ENCODE measurements at places on chromosomes 1 and 21. TPM values are rescaled to one million over a fixed set of nuclear protein-coding genes. Genes with fewer than 3 reads are reported as not detected.

PRDM2 gene
- 118 TPM for total RNA-seq

ERMAP gene
- total RNA-seq = 8.6 TPM

CFHR4 gene
- not detected for total RNA-seq

MAB21L3 gene
- total RNA-seq = not detected

SLC45A3 gene
- total RNA-seq = 0.19 TPM

SPRR1A gene
- total RNA-seq = not detected

DNA sequence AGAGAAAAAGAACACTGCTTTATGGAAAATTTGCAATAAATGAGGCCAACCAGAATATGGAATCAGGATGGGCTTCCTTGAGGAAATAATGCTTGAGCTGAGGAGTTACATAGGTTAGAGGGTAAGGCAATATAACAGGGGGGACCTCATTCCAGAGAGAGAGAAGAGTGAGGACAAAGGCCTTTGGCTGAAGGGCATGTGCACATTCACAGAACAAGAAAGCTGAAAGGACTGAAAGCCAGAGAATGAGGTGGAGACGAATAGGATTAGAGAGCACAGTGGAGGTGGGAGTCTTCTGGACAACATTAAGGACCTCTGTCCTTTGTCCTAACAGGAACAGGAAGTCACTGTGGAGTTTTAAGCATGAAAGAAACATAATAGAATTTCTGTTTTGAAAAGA lies 60.7 kb upstream of the MROH9 start:
- no peak for DNase-seq

DNA sequence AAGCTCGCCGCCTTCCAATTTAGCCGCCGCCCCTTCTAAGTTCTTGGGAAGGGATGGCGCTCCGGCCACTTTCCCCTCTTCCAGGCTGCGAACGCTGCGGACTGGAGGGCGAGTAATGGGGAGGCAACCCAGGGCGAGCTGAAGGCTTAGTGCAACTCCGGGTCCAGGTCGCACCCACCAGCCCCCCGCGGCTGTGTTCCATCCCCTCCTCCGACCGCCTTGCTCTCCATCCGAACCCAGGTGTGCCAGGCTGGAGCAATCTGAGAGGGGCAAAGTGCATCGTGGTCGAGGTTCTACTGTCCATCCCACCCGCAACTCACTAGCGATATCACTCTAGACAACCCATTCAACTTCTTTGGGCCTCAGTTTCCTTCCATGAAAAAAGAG lies 13.4 kb downstream of the PAX7 start:
- DNase-seq = no peak

- no peak for DNase-seq
Observed at GRCh38 chr1:158154501-158154900, 26.2 kb upstream of the CD1D start.

- no peak for DNase-seq
Observed at GRCh38 chr1:33636209-33636608, 163.8 kb downstream of the ZSCAN20 start.

DNA sequence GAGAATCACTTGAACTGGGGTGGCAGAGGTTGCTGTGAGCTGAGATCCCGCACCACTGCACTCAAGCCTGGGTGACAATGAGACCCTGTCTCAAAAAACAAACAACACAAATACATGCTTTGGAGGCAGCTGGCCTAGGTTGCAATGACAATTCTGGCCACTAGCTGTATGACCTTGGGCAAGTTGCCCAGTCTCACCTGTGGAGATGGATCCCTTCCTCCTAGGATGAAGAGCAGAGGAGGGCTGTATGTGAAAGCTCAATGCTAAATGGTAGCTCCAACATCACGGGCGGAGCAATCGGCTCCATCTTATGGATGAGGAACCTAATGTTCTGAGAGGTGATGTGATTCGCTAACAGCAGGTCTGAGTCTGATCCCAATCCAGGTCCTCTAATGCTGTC lies 20.6 kb downstream of the ADORA1 start:
- no peak for DNase-seq

GRCh38 chr1:204630132-204630905 lies 55.2 kb downstream of the LRRN2 start:
- no peak for DNase-seq

DNA sequence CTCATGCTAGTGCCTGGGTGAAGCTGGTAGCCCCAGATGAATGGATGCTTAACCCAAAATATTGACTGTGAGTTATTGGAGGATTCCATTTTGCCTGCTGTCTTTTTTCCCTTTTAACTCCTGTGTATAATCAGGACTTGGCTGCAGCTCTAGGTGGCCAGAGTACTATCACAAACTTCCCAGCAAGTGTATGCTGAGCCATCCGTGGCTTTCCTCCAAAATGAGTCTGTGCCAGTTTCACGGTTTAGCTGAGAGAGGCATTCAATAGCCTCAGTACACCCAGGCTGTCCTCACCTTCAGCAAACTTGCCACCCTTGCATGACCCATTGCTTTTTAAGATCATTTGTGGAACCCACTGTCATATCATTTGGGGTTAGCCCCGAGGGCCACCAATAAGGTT lies 5.3 kb upstream of the DPT start:
- no peak for DNase-seq

GRCh38 chr1:34007760-34008159 lies 143.9 kb downstream of the HMGB4 start:
- no peak for DNase-seq

DNA sequence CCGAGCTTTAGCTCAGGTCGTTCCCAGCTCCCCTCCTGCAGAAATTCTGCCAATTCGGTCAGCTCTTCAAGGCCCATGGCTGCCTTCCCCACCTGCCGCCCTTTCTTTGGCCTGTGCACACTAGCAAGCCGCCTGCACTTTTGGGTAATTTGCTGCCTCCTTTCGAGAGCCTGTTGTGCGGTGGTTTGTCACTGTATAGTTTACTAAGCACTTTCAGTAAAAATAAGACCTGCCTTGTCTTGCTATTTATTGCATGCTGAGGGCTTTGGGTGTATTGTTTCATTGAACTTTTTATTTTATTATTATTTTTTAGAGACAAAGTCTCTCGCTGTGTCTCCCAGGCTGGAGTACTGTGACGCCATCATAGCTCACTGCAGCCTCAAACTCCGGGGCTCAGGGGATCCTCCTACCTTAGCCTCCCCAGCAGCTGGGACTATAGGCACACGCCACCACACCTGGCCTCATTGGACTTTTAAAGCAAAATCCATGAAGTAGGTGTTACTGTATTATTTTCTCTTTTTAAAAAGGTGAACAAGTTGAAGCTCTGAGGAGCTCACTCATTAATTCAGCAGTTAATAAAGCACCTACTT lies 1.1 kb upstream of the FABP3 start:
- peak; percentile 4 for DNase-seq

DNA sequence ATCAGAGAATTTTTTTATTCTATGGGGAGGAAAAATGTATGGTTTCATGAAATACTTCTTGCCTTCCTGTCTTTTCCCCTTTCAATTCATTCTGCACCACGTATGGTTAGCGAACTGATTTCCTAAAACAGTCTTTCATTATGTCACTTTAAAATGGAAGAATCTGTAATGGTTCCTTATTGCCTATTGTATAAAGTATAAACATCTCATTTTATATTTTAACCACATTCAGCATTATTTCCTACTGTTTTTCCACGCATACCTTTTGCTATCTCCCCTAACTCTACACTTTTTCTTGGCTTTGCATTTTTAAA lies 232.3 kb upstream of the B3GALT2 start:
- no peak for DNase-seq

DNA sequence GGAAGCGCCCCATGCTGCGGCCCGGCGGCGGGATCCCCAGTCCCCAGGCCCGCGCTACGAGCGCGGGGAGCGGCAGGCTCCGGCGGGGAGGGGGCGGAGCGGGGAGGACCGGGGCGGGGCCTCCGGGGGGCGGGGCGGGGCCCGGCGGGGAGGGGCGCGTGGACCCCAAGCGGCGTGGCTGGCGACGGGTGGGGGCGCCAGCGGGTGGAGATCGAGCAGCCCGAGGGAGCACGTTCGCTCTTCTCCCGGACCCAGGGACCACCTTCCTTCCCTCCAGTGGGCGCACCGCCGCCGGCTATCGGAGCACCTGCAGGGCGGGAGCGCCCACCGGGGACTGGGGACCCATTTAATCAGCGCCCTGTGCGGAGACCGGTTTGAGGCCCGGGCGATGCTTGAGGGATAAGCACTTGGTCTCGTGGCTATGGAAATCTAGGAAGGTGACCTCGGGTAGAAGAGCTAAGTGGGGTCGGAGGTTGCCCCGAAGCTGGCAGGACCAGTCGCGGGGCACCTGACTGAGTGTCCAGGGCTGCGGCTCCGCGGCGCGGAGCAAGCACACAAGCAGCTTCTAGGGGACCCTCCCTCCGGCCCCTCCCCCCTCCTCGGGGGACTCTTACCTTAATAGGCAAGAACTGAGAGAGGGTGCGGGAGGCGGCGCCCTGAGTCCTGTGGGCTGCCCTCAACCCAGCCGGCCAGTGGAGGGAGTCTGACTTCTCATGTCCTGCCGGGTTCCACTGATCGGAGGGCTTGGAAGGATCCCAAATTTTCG lies at the start of gene TSPAN2:
TSPAN2 (minus strand) TSS at position 84 of the 766 bp plus-strand sequence; CDS start at position 13, 71 bp downstream.
- DNase-seq = peak; percentile 61

DNA sequence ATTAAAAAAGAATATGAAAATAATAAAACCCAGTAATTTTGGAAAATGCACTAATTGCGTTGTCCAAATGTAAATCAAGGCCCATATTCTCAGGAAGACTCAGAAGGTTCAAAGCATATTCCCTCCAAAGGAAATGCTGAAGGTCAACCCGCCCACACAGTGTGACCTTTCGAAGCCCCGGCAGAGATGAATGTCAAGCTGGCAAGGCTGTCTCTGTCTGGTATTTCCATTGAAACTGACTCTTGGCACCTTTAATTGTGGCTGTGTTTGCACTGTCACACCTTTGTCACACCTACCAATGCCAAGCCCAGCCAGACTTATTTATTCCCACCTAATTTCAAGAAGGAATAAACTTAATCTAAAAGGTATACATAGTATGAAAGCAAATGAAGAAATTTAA lies 82.5 kb downstream of the NTPCR start:
- DNase-seq = no peak

GRCh38 chr1:164693564-164694359 lies 134.8 kb downstream of the PBX1 start:
- no peak for DNase-seq

DNA sequence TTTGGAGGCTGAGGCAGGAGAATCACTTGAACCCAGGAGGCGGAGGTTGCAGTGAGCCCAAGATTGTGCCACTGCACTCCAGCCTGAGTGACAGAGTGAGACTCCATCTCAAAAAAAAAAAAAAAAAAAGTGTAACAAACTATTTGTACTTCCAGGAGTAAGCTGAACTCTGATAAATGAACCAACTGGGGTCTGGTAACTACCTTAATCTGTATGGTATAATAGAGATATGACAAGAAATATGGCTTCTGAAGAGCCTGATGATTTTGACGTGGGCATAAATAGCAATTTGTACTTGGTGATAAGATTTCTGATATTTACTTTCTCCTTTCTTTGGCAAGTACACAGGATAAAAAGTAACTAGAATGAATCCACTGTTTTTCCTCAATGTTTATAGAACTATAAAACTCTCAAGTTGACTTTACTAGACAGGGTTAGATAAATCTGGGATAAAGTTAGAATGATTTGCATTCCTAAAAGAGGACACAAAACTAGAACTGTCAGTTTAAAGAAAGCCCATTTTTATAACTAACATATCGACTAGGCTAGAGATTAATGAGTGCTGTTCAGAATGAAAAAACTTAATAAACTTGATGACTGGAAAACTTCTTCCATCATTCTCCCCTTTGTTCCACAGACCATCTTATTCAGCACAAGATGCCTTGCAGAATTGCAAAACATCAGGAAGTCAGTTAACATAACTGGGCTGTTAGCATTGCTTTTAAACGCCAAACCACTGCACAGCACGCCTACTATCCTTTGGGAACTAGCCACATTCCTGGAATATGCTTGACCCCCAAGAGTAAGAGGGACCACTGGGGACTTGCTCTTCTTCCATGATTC lies 51.5 kb upstream of the EDARADD start:
- DNase-seq = no peak

GRCh38 chr1:116170721-116171589 lies 59.8 kb downstream of the MAB21L3 start:
- no peak for DNase-seq

- no peak for DNase-seq
Observed at GRCh38 chr1:240343966-240344365, 252.3 kb downstream of the FMN2 start.

DNA sequence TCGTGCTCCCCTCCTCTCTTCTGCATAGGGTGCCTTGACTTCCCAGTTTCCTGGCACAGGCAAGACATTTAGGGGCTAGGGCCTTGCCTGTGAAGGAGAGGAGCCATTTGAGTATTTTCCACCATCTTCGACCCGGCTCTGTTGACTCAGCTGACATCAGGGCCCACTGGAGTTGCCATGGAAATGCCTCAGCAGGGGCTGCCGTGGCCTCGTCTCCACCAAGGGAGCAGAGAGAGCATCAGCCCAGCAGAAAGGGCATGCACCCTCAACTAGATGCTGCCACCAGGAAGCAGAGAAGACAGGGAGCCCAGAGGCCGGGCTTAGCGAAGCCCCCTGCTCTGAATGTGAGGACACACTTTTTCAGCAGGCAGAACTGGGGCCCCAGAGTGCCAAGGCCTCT lies 101.9 kb upstream of the ACTL8 start:
- no peak for DNase-seq

- no peak for DNase-seq
Observed at GRCh38 chr1:228065543-228066347, 16.8 kb upstream of the ARF1 start.

- DNase-seq = no peak
Observed at GRCh38 chr21:36115138-36115730, 19.6 kb upstream of the CBR3 start.

GRCh38 chr21:43276811-43277210 lies 108.0 kb downstream of the CRYAA start:
- no peak for DNase-seq

- DNase-seq = peak; percentile 5
Observed at GRCh38 chr1:53316424-53316765, 11.5 kb downstream of the LRP8 start.

- no peak for DNase-seq
Observed at GRCh38 chr1:19209439-19209989, 552 bp downstream of the UBR4 start.

DNA sequence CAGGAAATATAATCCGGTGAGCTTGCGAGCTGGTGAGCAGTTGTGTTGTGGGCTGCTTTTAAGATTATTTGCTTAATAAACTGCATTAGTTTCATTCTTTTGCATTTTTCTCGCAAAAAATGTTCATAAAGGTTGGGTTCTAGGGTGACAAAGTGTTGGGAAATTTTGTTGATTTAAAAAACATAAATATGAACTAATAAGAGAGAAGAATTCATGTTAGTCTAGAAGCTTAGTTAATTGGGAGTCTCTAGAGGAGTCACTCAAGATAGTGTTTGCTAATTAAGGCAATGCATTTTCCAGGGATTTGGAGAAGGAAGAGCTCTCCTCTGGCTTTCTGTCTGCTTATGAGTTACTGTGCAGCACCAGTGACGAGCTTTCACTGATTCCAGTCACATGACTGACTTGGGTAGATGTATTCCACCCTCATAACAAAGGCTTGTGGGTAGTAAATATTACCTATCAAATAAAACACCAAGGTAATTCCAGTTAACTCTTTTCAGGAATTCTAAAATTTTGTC lies 417.0 kb downstream of the PTBP2 start:
- DNase-seq = no peak
